NCI-H460 (cell line): ENCODE measurements at places on chromosomes 5 and 9. TPM values are rescaled to one million over a fixed set of nuclear protein-coding genes. Genes with fewer than 3 reads are reported as not detected.
A peak's percentile ranks its signal among the peaks of the same experiment; 100 is the strongest.

DNA sequence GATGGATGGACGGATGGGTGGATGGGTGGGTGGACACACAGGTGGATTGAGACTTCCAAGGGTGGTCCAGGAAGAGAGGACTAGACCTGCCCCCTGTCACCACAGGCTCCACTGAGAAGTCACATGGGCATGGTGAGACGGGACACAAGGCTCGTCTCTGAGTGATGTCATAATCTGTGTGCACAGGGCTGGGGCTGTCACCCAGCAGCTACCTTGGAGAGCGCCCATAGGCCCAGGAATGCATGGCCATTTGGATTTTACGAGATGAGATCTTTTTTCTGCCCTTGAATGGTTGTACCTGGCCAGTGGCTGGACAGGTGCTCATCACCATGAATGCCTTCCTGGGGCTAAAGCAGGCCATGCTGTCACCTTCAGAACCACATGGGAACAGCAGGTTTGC lies 3.1 kb downstream of the OLFM1 start:
- no peak for DNase-seq

- DNase-seq, result no peak
Observed at GRCh38 chr9:26053954-26054353, 375.7 kb upstream of the TUSC1 start.

- DNase-seq, result no peak
Observed at GRCh38 chr5:119626086-119626485, 3.3 kb upstream of the FAM170A start.

GRCh38 chr9:76703270-76703669 lies 61.0 kb upstream of the PCA3 start:
- DNase-seq, result no peak

- no peak for DNase-seq
Observed at GRCh38 chr5:2113348-2114131, 230.8 kb upstream of the IRX4 start.

DNA sequence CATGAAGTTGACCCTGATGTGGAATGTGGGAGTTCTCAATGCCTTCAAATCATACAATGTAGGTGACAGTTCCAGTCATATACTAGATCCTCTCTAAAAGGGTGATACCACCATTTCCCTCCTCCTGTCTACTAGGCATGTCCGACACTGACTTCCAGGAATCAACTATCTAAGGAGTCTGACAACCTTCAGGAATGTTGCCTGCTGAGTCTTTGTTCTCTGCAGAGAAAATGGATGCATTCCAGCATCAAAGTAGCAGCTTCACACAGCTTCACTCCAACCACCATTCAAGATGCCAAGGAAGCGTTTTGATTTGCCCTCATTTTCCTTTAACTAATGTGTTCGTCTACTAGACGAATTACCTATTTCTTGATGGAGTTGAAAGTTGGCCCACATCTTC lies 530.2 kb downstream of the EBF1 start:
- no peak for DNase-seq

GRCh38 chr9:29456940-29457339 lies 1883.7 kb upstream of the C9orf72 start:
- no peak for DNase-seq

DNA sequence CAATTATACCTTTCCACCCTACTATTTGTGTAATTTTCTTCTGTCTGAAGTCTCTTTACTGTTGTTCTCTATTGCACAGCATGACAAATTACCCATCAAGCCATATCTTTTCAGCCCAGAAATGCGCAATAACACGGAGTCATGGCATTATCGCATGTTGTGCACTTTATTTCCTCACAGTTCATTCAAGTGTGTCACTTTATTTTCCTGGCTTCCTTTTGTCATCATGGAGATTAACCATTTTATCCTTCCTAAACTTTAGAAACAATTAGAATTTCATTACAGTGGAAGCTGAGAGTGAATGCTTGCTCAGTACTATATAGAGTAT lies 41.3 kb upstream of the MEF2C start:
- DNase-seq, result no peak

GRCh38 chr5:45521067-45521466 lies 175.1 kb downstream of the HCN1 start:
- no peak for DNase-seq

GRCh38 chr5:72093217-72093616 lies 14.1 kb upstream of the MAP1B start:
- DNase-seq, result peak; percentile 13

GRCh38 chr5:163439092-163439425 lies 1.7 kb downstream of the CCNG1 start:
- DNase-seq, result no peak

Gene BRINP1
- total RNA-seq, result 0.30 TPM in 1 of 2 replicates, not detected in the other

Gene STING1
- total RNA-seq, result 1.6 and 3.0 TPM in 2 replicates

Gene GADD45G
- 3.4 and 3.8 TPM in 2 replicates for total RNA-seq

Gene TGFBI
- total RNA-seq, result 1,239 and 1,373 TPM in 2 replicates

Gene SOHLH1
- total RNA-seq, result not detected in 2 replicates

Gene ACTBL2
- total RNA-seq, result not detected in 2 replicates
